ENCODE measurements at places on chromosomes 4 and X.

DNA sequence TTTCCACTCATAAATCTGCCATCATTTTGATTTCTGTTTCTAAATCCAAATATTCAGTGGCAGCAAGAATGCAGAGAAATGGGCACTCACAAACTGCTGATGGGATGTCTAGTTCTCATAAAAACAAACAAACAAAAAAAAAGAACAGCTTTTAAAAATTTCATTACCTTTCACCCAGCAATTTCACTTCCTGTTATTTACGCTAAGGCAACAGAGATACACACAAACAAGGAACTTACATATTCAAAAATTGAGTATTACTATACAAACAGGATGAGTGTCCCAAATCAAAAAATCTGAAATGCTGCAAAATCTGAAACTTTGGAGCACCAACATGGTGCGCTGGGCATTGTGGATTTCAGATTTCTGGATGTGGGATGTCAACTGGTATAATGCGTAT is 36.4 kb downstream of the FAT1 start:
- no peak for DNase-seq

DNA sequence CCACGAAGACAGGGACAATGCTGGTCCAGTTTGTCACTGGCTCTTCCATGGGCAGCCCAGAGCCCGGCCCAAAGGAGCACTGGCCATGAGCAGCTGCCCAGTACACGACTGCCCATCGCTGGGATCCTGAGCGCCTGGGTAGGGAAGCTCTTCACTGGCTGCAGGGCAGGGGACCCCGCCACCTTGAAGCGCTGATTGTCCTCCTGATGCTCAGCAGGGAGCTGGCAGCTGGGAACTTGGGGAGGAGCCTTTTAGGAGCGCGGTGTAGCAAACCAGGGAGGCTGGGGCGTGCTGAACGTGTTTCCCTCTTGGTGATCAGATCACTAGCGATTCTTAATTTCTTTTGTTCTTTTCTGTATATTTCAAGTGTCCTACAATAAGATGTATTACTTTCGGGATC is 1.8 kb downstream of the L1CAM start:
- DNase-seq: peak; percentile 34

- no peak for DNase-seq
Measured at GRCh38 chr4:184544788-184545409, 70.5 kb upstream of the IRF2 start.

DNA sequence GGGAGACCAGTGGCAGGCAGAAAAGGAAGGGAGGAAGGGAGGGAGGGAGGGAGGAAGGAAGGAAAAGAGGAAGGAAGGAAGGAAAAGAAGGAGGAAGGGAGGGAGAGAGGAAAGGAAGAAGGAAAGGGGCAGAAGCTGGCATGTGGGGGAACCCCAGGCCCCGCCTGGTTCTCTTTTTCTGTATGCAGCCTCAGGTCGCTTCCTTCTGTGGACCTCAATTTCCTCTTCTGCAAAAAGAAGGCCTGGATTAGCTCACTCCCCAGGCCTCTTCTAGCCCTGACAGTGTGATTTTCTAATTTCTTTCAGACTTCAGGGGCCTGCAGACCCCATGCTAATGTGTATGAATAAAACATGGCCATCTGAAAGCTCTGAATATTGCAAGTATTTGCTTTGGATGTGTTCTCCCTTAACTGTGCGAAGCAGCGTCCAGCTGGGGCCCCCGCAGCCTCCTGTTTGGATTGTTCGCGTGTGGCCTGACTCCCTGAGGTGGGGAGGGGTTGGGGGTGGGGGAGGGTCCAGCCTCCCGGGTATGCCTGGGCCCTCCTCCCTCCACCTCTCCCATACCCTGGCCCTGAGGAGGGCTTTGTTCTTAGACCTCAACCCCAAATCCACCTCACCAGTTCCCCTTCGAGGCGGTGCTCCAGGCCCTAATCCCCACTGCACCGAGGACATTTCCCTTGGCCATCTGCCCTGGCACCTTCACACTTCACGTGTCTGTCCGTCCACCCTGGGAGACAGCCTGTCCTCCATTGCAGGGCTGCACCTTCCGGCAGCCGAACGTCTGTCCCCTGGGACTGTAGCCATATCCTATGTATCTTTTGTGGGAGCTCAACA is 199.9 kb upstream of the ATP6AP2 start:
- DNase-seq: no peak

DNA sequence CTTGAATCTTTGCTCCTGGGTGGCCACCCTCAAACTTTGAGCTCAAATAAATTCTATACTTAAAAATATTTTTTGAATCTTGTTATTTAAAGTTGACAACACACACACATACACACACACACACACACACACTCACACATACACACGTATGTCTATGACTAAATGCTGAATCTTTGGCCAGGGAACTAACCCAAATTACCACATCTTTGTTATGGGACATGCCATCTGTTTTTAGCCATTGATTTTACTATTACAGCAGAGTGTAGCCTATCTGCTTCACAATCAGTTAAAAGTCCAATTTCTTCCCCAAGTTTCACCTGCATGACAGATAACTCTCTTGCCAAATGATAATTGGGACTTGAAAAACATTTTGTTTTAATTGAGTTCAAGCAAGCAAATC is 45.0 kb upstream of the USP46 start:
- peak; percentile 63 for DNase-seq

DNA sequence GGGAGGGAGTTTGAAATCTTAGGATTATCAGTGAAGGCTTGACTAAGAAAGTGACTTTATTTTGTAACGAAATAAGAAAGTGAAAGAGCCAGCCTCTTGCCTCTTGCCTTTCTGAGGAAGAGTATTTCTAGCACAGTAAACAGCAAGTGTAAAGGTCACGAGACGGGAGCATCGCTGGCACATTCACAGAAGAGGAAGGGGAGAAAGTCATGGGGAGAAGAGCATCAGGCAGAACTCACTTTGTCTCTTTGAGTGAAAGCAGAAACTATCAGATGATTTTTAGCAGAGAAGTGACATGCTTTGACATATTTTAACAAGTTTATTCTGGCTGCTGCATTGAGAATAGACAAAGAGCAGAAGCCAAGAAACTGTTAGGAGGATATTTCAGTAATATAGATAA is 313.8 kb downstream of the CAMK2D start:
- no peak for DNase-seq

DNA sequence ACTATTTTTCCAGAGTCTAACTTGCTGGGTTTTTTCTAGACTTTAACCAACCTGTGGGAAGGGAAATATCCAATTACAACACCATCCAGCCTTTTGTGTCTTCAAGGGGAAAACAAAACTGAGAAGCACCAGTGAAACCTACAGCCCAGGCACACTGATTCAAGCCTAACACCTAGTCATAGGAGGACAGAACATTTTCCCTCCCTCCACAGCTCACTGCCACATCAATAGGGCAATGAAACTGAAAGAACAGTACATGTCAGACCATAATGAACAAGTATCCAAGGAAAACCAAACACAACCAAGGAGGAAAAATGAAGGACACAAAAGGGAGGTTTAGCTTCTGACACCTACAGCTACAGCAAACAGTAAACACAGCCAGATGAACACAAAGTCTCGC is 17.6 kb downstream of the MAGEA8 start:
- DNase-seq: no peak

- no peak for DNase-seq
Measured at GRCh38 chr4:40221744-40222143, 24.9 kb downstream of the RHOH start.

- DNase-seq: peak; percentile 6
Measured at GRCh38 chr4:3388471-3389232, 53.1 kb upstream of the HGFAC start.

- no peak for DNase-seq
Measured at GRCh38 chr4:5052726-5053425, 1.6 kb downstream of the STK32B start.

- peak; percentile 56 for DNase-seq
Measured at GRCh38 chrX:135522132-135522530, 1.7 kb downstream of the INTS6L start.

GRCh38 chrX:136671006-136671610 is 23.1 kb downstream of the CD40LG start:
- DNase-seq: no peak

- no peak for DNase-seq
Measured at GRCh38 chr4:116453127-116453526, 632.2 kb downstream of the TRAM1L1 start.

DNA sequence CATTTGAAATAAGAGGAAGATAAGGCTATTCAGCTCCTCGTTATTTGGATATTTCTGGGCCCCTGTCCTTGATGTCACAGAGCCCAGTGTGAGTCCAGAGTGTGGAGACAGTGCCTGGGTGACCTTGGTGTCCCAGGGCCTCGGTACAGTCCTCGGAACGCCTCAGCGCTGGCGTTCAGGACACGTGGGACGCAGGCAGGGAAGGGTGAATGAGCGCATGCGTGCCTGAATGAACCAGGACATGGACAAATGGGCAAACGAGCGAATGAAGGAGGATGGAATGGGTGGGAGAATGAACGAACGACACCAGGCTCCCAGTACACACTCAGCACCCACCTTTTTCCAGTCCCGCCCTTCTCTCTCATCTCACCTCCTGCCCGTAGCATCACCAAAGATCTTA is 44.2 kb downstream of the EVC start:
- DNase-seq: no peak

- DNase-seq: no peak
Measured at GRCh38 chrX:18666614-18667013, 5.3 kb downstream of the RS1 start.

DNA sequence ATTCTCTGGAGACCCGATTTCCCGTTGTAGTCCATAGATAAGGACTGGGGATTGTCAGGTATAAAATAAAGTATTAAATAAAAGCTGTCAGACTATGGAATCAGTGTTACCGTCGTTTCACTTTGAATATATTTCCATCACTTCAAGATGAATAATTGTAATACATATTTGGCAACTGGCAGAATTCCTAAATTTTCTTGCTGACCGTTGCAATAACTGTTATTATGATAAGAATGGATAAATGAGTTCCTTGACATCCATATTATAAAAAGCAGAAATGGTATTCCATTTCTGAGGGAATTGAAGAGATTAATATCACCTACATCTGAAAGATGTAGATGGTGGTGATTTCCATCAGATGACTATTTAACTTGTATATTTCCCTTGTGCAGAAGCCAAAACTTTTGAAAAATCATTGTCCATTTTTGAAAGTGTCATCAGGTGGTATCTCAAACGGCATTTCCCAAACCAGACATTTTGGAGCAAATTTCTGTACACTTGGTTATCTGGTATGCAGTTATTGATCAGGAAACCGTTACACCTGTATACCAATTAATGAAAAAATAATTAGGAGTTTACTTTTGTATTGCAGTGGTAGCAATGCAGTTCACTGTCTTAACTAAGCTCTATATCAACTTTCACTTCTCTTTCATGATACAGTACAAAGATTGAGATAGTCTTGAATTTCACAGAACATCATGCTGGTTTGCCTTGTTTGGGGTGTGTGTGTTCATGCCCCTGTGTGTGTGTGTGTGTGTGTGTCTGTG is 878.5 kb downstream of the PCDH18 start:
- no peak for DNase-seq

DNA sequence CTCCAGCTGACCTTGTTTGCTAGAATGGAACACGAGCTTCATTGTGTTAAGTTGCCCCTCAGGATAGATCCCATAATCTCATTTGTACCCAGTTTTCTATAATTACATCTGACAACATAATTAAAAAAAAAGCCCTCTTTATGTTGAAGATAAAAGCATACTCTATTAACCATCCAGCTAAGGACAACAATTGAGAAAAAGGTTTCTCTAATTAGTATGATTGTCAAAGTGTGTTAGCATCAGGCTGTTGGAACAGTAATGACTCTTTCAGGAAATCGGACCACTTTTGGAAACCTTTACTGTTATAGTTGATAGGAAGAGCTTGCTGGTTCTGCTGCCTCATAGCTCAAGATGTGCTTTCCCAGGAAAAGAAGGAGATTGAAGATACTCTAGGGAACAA is 172.6 kb downstream of the FHIP1A start:
- DNase-seq: no peak

DNA sequence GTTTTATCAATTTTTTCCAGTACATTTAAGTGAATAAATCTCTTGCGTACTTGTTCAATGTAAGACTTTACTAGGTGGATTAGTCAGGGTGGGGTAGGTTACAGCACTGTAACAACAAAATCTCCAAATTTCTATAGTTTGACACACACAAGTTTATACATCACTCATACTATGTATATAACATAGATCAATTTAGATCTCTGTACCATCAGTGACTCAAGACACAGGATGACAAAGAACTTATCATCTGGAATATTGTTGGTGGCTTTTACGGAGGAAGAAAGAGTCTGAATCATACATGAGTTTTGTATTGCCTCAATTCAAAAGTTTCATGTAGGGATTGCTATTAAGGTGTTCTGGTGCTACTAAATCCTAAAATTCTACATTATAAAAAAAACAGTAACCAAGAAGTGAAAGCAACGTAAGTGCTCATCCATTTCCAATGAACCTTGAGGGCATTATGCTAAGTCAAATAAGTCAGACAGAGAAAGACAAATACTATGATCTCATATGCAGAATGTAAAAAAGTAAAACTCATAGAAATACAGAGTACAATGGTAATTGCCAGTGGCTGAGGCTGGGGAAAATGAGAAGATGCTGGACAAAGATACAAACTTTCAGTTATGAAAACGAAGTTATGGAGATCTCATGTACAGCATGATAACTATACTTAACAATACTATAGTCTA is 98.0 kb upstream of the DKK2 start:
- DNase-seq: no peak

GRCh38 chr4:84237008-84237407 is 262.1 kb downstream of the NKX6-1 start:
- DNase-seq: no peak

DNA sequence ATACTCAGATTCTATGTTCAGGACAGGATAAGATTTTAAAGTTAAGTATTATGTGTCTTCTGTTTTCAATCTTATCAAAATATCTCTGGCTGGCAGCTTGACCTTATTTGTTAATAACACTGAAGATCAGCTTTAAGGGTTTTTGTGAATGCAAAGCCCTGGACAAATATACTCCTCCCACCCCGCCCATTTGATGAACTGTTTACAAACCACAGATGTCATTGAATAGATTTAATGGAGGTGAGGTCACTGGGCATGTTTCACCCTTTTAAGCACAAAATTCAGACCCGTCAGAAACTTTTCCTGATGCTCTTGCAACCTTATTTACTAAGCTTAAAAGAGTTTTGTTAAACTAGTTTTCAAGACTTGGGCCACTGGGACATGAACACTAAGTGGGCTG is 10.1 kb upstream of the CXCL8 start:
- no peak for DNase-seq

DNA sequence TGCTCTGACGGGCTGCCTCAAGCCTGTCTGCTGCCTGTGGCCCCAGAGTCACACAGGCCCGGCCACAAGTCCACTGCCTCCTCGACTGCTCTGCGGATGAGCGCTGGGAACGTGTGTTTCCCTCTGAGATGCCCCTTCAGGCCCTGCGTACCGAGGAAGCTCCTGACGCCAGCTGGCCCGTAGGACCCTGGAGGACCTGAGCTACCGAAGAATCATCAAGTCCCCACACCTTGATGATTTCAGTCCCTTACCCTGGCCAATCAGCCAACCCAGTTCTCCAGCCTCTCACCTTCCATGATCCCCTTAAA is 96.6 kb upstream of the LRPAP1 start:
- DNase-seq: no peak

DNA sequence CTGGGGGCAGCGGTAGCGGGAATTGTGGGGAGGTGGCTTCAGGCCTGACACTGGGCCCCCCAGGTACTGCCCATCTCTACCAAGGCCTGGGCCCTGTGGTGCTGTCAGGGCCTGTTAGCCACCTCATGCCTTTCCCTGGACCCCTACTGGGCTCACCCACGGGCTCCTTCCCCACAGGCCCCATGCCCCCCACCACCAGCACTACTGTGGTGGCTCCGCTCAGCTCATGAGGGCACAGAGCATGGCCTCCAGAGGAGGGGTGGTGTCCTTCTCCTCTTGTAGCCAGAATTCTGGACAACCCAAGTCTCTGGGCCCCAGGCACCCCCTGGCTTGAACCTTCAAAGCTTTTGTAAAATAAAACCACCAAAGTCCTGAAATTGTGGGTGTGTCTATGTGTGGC is 7.5 kb downstream of the GATA1 start:
- no peak for DNase-seq

Measured in DMS79 treated with DMSO at 0.1 percent for 48 hours (cell line).